AML-193 (cell line): ENCODE measurements at places on chromosomes 1 and 21.

- DNase-seq = no peak
These were observed 151.6 kb downstream of the KCTD3 start for GRCh38 chr1:215718575-215719287.

- DNase-seq = no peak
These were observed 66.3 kb downstream of the DYRK1A start for GRCh38 chr21:37432710-37433455.

GRCh38 chr1:166039436-166040201, 127.2 kb downstream of the FAM78B start:
- no peak for DNase-seq

GRCh38 chr1:219153723-219154122, 20.0 kb upstream of the LYPLAL1 start:
- DNase-seq = no peak

- no peak for DNase-seq
These were observed 462.6 kb upstream of the RUNX1 start for GRCh38 chr21:35511696-35512162.
